ENCODE measurements at places on chromosomes 13 and 19.

- DNase-seq = no peak
Observed at GRCh38 chr13:40433577-40433976, 232.9 kb downstream of the FOXO1 start.

DNA sequence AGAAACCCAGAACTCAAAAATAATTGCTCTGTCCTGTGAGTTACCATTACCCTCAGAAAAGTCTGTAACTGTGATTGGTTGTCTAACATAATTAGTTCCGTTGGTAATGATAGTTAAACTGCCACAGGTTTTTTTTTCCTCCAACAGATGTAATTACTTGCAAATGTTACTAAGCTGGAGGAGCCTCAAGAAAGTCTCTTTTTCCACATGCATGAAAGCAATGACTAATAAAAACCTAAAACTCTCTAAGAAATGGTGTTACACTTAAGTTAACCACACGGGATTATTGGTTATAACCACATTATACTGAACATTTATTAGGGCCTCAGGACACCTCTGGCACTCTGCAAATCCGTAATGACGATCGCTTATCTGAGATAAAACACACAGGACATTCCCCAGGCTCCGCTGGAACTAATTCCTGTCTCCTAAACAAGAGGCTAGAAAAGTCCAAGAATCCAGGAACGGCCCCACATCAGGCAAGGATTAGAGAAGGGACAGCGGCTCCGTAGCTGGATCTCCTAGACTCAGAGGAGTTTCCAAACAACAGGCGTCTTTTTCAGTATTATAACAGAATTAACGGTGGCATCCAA is 753 bp downstream of the ZNF235 start:
- peak; percentile 40 for DNase-seq

GRCh38 chr19:7787141-7787540 is 24.1 kb downstream of the CLEC4M start:
- no peak for DNase-seq

DNA sequence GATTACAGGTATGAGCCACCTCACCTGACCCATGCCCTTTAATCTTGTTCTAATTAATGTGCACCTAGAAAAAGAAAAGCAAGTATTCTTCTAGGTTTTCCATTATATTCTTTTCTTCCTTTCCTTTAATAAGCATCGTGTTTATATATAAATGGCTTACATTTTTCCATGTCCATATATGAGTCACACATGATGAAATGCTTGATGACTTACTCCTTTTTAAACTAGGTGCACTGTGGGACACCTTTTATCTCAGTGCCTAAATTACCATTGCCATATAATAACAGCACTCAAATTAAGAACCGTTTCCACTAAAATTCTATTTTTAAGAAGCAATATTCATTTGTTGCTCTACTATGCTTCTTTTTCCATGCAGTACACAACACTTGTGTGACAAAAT is 363.3 kb downstream of the LIG4 start:
- DNase-seq = no peak

DNA sequence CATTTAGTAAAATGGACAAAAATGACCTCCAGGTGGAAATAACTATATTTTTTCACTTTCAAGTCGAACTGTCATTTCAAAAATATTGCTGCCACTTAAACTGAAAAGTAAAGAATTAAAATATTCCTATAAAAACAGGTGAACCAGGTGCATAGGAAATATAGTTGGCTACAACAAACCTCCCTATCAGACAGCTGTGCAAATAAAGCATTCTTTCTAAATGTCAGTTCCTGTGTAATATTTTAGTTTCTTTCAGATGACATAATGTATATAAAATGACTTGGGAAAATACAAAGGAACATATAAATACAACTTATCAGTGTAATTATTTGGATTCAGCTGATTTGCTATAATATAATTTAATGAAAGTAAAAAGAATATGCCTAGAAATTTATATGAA is 403.5 kb upstream of the GPC6 start:
- no peak for DNase-seq
